ENCODE measurements at places on chromosomes 4 and X. TPM values are rescaled to one million over a fixed set of nuclear protein-coding genes. Genes with fewer than 3 reads are reported as not detected.

- H3K4me3 ChIP-seq: no peak overlapping the region
- no peaks in the 10 kb centered on the region for H3K36me3 ChIP-seq
- H3K4me1 ChIP-seq: no peaks in the 10 kb centered on the region
- DNase-seq: no peak
- H3K27ac ChIP-seq: no peak overlapping the region
These were observed 46.9 kb upstream of the CT47C1 start for GRCh38 chrX:119025900-119026299.

GRCh38 chr4:168759321-168759720 is 250.7 kb downstream of the CBR4 start:
- H3K36me3 ChIP-seq: peaks cover 38% of the 10 kb centered on the region
- DNase-seq: no peak
- no peaks in the 10 kb centered on the region for H3K27me3 ChIP-seq
- peak overlapping the region; percentile 64 for H3K27ac ChIP-seq

DNA sequence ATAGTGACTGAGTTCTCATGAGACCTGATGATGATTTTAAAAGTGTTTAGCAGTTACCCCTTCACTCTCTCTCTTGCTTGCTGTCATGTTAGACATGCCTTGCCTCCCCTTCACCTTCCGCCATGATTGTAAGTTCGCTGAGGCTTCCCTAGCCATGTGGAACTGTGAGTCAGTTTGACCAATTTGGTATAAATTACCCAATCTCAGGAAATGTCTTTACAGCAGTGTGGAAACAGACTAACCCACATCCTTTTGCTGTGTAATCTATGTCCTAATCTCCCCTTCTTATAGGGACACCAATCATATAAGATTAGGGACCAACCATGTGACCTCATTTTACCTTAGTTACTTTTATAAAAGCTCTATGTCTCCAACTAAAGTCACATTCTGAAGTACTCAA is 677.8 kb downstream of the ADGRL3 start:
- H3K4me1 ChIP-seq: no peaks in the 10 kb centered on the region
- DNase-seq: no peak
- H3K27ac ChIP-seq: no peak overlapping the region
- H3K36me3 ChIP-seq: no peaks in the 10 kb centered on the region

Gene CTPS2
- total RNA-seq: 25.3 TPM

Gene NHS
- 11.5 TPM for total RNA-seq

DNA sequence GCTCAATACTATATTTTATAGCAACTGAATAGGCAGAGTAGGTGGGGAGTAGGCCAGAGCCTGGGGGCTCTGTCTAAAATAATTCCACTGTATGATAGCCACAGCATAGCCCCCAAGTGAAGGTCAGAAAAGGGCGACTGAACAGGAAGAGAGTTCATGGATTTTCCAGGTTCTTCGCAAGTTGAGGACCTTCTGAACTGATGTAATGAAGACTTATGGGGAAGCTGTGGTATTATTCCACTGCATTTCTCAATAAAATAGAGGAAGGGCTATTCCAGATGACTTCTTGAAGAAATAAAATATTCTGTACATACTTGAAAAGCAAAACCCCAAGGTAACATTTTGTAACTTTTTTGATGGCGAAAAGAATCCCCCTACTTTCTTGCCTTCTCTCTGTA is 231.4 kb upstream of the GPC4 start:
- H3K4me3 ChIP-seq: no peak overlapping the region
- no peak overlapping the region for H3K27ac ChIP-seq
- peaks cover 18% of the 10 kb centered on the region for H3K4me1 ChIP-seq
- DNase-seq: no peak
- no peaks in the 10 kb centered on the region for H3K36me3 ChIP-seq
- H3K27me3 ChIP-seq: no peaks in the 10 kb centered on the region

DNA sequence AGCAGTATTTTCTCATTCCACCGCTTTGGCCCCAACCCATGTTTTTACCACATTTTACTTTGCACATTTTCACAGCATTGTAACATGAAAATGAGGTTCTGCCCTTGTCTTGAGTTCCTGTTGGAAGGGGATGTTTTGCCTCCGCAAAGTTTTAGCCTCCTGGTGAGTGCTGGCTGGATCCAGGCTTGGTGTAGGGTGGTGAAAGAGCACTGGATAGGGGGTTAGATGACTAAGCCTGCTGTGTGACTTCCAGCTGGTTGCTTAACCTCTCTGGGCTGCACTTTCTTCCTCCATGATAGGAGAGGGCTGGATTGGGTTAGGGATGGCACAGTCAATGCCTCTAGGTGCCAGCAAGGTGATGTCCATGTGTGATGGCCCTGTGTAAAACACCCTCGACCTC is 28.9 kb downstream of the CYTL1 start:
- H3K4me1 ChIP-seq: peaks cover 22% of the 10 kb centered on the region
- no peaks in the 10 kb centered on the region for H3K27me3 ChIP-seq
- DNase-seq: no peak
- H3K36me3 ChIP-seq: no peaks in the 10 kb centered on the region
- H3K27ac ChIP-seq: no peak overlapping the region
- H3K4me3 ChIP-seq: no peak overlapping the region

Gene CT45A3
- not detected for total RNA-seq

Gene ALB
- not detected for total RNA-seq

DNA sequence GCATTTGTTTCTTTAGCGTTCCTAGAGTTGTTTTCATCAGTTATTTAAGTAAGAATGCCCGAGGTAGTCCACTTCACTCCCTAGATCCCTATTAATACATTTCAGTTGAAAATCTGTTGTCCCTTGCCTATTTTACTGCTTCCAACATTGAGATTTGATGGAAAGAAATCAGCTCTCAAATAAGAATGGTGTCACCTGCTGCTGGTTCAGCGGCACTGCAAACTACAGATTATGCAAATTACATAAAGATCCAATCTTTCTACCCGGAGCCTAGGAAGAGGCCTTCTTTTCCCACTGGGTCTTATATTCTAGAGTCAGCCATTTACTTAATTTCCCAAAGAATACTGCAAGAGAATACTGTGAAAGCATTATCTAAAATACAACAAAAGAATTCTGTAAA is 597.6 kb upstream of the MAGEB2 start:
- no peak overlapping the region for H3K27ac ChIP-seq
- H3K36me3 ChIP-seq: no peaks in the 10 kb centered on the region
- no peak overlapping the region for H3K4me3 ChIP-seq
- no peak for DNase-seq

GRCh38 chr4:34037280-34037679 is 2207.0 kb downstream of the ARAP2 start:
- H3K27ac ChIP-seq: no peak overlapping the region
- H3K4me3 ChIP-seq: no peak overlapping the region
- no peak for DNase-seq
- H3K36me3 ChIP-seq: no peaks in the 10 kb centered on the region

DNA sequence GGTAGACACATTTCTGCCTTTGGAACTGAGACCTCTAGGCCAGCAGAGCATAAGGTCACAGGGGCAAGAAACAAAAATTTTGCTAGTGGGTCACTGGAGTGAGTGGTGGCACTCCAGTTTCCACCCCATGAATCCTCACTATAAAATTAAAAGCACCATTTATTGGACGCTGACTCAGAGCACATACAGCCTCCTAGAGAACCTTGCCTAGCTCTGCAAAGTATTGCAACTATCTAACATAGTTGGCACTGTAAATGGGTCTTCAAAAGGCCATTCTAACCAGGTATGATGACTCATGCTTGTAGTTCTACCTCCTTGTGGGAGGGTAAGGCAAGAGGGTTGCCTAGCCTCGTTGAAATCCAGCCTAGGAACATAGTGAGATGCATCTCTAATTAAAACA is 25.1 kb downstream of the RRAGB start:
- no peak overlapping the region for H3K27ac ChIP-seq
- peaks cover 13% of the 10 kb centered on the region for H3K36me3 ChIP-seq
- no peaks in the 10 kb centered on the region for H3K27me3 ChIP-seq

GRCh38 chr4:107689912-107690587 is 30.0 kb downstream of the PAPSS1 start:
- H3K4me1 ChIP-seq: peaks cover 6% of the 10 kb centered on the region
- H3K27me3 ChIP-seq: no peaks in the 10 kb centered on the region
- H3K4me3 ChIP-seq: no peak overlapping the region

DNA sequence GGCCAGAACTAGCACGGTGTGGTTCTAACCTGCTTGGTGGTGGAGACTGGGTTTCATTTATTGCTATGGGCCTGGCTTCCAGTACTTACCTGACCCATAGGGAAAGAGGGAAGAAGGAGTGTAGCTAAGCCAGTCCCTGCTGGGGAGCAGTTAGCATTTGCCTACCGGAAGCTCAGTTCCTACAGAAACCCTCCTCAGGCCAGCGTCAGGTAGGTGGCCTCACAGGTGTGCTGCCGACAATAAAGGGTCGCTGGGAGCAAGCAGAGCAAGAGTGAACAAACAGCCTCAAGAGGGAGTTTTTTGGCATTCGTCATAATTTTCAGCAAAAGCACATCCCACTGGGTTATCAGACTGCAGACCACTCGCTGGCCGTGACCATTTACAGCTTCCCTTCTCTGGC is 740.6 kb upstream of the TENM3 start:
- H3K4me1 ChIP-seq: no peaks in the 10 kb centered on the region
- no peak overlapping the region for H3K27ac ChIP-seq
- H3K4me3 ChIP-seq: no peak overlapping the region
- no peak for DNase-seq
- H3K36me3 ChIP-seq: no peaks in the 10 kb centered on the region

Gene IL1RAPL2
- not detected for total RNA-seq

DNA sequence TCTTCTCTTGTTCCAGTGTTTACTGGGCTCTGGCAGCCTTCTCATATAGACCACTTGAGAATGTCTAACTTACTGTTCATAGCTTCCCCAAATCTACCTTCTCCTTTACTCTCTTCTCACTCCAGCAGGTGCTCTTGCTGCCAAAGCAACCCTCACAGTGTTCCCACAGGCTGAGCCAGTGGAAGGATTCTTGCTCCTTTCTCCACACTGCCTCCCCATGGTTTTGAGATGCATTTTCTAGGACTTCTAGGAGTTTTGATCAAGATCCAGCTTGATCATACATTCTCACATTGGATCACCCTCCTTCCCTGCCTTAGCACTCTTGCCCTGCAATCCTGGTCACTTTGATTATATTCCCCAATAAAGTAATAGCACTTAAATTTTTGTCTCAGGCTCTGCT is 230.8 kb downstream of the TMEM47 start:
- DNase-seq: no peak
- no peak overlapping the region for H3K4me3 ChIP-seq
- H3K27ac ChIP-seq: no peak overlapping the region
- no peaks in the 10 kb centered on the region for H3K27me3 ChIP-seq
- H3K36me3 ChIP-seq: no peaks in the 10 kb centered on the region

- H3K27ac ChIP-seq: no peak overlapping the region
- no peaks in the 10 kb centered on the region for H3K36me3 ChIP-seq
- no peaks in the 10 kb centered on the region for H3K27me3 ChIP-seq
- peaks cover 10% of the 10 kb centered on the region for H3K4me1 ChIP-seq
- H3K4me3 ChIP-seq: no peak overlapping the region
These were observed 711.5 kb upstream of the PITX2 start for GRCh38 chr4:111334361-111334760.

GRCh38 chrX:43527801-43528200 is 128.3 kb upstream of the MAOA start:
- H3K4me3 ChIP-seq: no peak overlapping the region
- no peak for DNase-seq
- peaks cover 4% of the 10 kb centered on the region for H3K27me3 ChIP-seq
- H3K27ac ChIP-seq: no peak overlapping the region

Gene IRS4
- not detected for total RNA-seq

- H3K27me3 ChIP-seq: peaks cover 23% of the 10 kb centered on the region
- no peak overlapping the region for H3K4me3 ChIP-seq
- DNase-seq: no peak
- no peaks in the 10 kb centered on the region for H3K36me3 ChIP-seq
- H3K27ac ChIP-seq: no peak overlapping the region
These were observed 35.2 kb upstream of the WDR17 start for GRCh38 chr4:176030391-176030790.

Gene DCX
- total RNA-seq: not detected

DNA sequence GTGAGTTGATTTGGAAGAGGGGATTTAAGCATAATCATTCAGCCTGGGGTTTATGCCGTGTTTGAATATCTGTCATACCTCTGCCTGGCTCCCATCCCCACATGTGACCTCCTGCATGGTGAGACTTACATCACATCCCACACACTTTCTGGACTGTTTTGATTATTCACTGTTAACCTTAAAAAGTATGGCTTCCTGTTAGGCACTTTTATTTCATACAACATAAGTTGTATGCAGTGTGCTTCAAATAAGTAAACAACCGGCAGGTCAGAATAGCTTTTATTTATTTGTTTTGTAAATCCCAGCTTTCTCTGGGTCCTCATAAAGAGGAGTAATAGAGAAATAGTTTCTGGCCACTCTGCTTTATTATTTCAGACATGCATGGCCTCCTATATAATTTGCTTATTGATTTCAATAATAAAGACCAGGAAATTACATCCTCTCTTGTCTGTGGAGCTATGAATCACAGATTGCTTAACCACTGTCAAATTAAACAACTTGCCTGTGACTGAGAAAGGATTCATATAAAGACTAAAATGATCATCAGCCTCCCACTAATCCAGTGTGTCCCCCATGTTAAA is 376.8 kb upstream of the ZFP42 start:
- no peak overlapping the region for H3K4me3 ChIP-seq
- H3K27me3 ChIP-seq: no peaks in the 10 kb centered on the region
- H3K36me3 ChIP-seq: peaks cover under 1% of the 10 kb centered on the region
- peaks cover 26% of the 10 kb centered on the region for H3K4me1 ChIP-seq

Gene CTAG2
- total RNA-seq: not detected

GRCh38 chrX:1273896-1274295 is 5.3 kb downstream of the CSF2RA start:
- DNase-seq: no peak
- H3K4me3 ChIP-seq: no peak overlapping the region
- no peaks in the 10 kb centered on the region for H3K36me3 ChIP-seq

Gene PLP1
- total RNA-seq: 1.2 TPM

Gene BMPR1B
- total RNA-seq: 7.8 TPM

GRCh38 chrX:85026170-85026569 is 22.5 kb downstream of the APOOL start:
- peaks cover 5% of the 10 kb centered on the region for H3K4me1 ChIP-seq
- no peaks in the 10 kb centered on the region for H3K36me3 ChIP-seq
- DNase-seq: no peak
- no peaks in the 10 kb centered on the region for H3K27me3 ChIP-seq
- H3K27ac ChIP-seq: no peak overlapping the region

Gene BDH2
- 27.5 TPM for total RNA-seq

- H3K4me1 ChIP-seq: no peaks in the 10 kb centered on the region
- H3K4me3 ChIP-seq: no peak overlapping the region
- H3K27me3 ChIP-seq: no peaks in the 10 kb centered on the region
- H3K36me3 ChIP-seq: no peaks in the 10 kb centered on the region
- H3K27ac ChIP-seq: no peak overlapping the region
These were observed 252.6 kb downstream of the PAPSS1 start for GRCh38 chr4:107467461-107467860.

GRCh38 chr4:148893095-148893494 is 450.9 kb upstream of the NR3C2 start:
- no peak overlapping the region for H3K27ac ChIP-seq
- H3K36me3 ChIP-seq: no peaks in the 10 kb centered on the region
- no peak for DNase-seq
- no peaks in the 10 kb centered on the region for H3K27me3 ChIP-seq

Gene CDX4
- total RNA-seq: not detected

Gene ODAM
- not detected for total RNA-seq

All from chondrocyte (in vitro differentiated cells).